ENCODE measurements at places on chromosomes 1 and 21.
A peak's percentile ranks its signal among the peaks of the same experiment; 100 is the strongest.

- no peak for DNase-seq
Measured at GRCh38 chr1:24894002-24894401, 36.1 kb downstream of the RUNX3 start.

- DNase-seq, result no peak
Measured at GRCh38 chr1:27961646-27962221, 2.0 kb downstream of the XKR8 start.

GRCh38 chr1:109104364-109105151 is 9.4 kb upstream of the ELAPOR1 start:
- no peak for DNase-seq

GRCh38 chr1:230204842-230205241 is 137.8 kb downstream of the GALNT2 start:
- no peak for DNase-seq

DNA sequence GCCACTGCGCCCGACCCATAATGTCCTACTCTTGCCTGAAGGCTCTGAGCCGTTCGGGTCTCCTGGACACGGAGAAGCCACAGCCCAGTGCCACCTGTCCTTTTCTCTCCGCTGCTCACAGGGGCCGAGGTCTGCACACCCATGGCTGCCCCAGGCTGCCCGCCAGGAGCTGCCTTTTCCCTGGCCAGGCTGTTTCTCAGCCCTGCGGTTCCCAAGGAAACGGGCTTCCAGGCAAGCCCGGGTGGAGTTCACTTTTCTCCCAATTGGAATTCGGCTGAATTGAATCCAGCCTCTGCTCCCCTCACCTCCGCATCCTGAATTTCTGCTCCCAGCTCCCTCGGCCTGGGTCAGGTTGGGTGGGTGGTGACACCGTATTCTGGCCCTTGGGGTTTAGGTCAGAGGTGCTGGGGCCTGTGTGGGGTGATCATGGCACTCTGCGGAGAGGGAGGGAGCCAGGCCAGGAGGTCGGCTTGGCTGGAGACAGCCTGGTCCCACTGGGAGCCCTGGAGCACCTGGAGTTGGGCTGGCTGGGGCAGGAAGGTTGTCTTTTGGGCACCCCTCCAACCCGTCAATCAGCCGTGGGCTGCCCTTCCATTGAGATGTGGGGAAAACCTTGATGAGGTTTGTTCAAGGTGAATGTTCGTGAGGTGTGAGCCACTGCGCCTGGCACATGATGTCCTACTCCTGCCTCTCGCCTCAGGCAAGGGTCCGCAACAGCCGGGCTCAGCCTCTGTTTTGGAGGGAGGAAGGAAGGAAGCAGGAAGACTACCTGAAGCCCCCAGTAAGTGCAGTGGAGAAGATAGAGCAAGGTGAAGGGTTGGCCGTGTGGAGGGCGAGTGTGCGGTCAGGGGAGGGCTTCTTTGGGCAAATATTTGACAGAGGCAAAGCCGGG is 25.1 kb downstream of the RRP1 start:
- no peak for DNase-seq

DNA sequence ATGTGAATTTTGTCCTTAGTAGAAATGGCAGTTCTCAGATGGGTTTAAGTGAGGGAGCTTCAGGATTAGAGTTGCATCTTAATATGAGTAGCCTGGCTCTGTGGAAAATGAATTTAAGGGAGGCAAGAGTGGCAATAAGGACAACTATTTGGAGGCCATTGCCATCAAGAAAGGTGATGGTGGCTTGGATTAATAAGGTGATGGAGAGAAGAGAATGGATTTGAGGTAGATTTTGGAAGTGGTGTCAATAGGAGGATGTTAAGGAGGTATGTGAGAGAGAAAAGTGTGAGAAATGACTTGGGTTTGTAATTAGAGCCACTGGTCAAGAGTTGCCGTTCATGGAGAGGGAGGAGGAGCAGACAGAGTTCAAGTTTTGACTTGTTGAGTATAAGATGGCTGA is 16.3 kb downstream of the CLIC4 start:
- DNase-seq, result no peak

DNA sequence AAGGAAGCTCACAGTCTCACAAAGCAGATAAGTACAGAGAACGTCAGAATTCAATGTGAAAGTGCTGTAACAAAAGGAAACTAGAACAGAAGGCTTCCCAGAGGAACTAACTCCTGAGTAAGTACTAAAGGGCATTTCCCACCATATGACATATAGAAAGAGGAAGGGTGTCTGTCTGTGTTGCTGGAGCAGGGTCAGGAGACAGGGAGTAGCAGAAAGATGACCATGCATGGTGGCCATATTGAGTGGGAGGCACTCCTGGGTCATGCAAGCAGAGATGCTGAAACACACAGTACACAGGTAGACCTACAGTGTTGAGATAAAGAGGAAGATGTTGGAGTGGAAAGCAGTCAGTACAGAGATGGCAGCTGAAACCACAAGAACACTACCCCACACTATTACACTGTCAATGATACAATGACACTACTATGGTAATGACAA is 47.3 kb downstream of the SLC25A24 start:
- no peak for DNase-seq

DNA sequence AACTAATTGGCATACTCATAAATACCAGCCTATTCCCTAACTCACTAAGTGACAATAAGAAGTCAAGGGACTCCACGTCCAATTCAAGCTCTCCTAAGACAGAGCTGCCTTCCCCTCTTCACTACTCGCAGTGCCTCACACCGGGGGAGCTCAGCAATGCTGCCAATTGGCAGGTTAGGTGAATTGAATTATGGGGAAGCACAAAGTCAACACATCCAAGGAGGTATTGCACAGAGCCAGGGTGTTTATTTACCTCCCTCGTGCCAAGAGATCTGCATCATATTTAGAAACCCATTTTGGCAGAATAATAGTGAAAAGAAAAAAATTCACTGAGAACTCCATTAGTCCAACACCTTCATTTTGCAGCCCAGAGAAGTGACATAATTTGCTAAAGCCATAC is 20.4 kb upstream of the TNR start:
- no peak for DNase-seq

DNA sequence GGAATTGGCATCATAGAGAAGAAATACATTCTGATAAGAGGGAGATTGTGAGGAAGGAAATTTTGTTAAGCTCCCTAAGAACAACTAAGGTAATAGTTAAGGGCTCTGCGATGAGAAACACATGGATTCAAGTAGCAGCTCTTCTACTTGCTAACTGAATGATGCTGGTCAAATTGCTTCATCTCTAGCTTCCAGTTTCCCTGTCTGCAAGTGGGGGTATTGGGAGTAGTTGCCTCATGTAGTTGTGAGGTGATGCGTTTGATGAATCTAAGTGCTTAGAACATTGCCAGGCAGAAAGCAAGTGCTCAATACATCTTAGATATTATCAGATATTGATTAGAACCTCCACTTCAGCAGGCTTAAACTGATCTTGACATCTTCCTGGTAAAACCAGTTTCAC is 84.8 kb downstream of the CD58 start:
- DNase-seq, result no peak

GRCh38 chr1:114756949-114757454 is 782 bp downstream of the CSDE1 start:
- DNase-seq, result no peak

DNA sequence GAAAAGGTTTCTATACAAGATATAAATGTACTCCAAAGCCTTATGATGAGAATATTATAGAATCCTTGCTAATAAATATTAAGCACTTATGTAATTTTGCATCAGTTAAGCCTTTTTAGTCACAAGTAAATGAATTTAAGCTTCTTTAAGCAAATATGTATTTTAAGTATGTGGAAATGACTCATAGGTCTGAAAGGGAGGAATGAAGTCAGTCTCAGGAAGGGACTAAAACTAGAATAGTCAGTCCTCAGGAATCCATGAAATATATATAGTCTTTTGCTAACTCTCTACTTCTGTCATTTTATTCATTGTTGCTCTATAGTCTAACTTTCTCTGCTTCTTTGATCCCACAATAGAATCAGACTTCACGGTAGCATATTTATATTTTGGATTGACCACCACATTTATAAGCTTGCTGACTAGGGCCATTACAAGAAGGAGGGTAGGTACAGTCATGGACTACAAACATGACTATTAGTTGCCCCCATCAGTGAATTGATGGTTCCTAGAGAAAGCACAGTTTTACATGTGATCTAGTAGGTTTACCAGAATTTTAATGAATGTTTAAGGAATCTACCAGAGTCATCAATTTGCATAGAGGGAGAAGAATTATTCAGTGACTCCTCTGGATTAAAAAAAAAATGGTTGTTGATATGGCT is 20.2 kb upstream of the RABGGTB start:
- no peak for DNase-seq

DNA sequence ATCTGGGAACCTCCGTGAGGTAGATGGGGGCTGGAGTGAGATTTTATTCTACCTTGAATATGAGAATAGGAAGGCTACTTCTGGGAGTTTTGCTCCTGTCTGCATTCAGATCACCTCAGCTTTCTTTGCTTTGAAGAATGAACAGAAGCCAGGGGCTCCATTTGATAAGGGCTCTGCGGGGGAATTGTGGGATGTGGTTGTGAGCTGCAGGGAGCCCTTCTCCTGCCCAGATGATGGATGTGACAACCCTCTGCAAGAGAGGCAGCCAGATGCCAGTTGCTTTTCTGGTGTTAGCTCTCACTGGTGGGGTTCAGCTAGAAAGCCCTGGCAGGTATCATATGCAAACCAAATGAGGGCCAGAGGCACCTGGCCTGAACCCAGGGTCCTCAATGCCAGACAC is 21.5 kb downstream of the IER5 start:
- DNase-seq, result no peak

DNA sequence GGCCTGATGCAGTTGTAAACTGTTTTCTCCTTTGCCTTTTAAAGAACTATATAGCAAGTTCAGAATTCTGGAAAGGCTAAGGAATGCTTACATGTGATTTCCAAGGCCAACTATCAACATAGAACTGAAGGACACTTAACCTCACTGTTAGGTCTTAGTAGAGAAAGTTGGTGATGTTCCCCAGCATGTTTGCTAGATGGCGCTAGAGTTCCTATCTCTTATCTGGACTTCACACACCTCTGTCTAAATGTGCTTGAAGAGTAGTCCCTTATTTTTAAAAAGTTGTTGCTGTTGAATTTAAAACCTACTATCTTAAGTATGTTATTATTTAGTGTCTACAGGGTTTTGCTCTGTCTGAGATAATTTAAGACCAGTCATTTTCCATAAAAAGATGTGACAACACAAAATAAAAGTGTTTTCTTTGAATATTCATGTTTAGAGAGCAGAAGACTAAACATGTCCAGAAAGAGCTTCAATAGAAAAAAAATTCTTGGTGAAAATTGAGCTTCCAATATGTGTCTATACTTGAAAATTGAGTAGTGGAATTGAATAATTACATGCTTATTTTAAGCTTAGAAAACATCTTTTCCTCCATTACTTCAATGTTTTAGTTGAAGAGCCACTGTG is 237.3 kb downstream of the S1PR1 start:
- DNase-seq, result peak; percentile 14

DNA sequence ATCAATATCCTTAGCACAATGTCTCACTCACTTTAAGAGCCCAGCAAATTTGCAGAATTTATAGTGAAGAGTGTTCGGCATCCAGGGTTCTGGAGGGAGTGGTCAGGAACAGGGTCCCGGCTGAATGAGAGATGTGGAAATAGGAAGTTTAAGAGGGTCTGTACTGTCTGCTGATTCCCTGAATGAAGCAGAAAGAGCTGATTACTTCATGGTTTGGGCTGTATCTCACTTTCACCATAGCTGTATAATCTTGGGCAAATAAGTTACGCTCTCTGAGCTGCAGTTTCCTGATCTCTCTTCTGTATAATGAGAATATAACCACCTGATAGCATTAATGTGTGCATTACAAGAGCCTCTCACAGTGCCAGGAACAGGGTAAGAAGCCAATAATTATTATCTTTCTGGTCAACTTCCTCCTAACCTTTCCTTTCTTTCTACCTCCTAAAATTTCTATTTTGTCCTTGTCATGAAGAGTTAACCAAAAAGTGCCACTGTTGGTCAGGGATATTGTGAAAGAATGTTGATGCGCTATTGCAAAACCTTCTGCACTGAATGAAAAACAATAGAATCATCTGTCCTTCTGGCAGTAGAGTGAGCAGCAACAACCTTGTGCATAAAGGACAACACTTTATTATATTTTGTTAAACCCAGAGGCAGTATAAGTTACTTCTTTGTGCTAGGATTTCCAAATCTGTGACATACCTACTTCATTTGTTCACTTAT is 14.7 kb upstream of the PTGFR start:
- DNase-seq, result no peak

DNA sequence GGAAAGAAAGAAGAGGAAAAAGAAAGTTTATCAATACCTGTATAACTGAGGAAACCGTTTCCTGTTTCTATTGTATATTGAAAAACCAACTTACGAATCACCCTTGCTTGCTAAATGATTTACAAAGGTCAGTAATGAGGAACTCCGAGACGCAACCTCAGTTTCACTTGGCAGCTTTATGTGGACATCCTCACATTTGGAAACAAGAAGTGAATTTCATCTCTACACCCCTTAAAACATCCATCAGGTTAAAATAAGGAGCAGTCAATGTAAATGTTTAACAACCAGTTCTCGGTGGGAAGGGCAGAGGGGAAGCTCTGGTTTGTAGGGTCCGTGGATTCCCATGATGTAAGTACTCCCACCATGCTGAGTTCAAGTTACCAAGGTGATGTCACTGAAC is 481.7 kb upstream of the RUNX1 start:
- DNase-seq, result no peak

DNA sequence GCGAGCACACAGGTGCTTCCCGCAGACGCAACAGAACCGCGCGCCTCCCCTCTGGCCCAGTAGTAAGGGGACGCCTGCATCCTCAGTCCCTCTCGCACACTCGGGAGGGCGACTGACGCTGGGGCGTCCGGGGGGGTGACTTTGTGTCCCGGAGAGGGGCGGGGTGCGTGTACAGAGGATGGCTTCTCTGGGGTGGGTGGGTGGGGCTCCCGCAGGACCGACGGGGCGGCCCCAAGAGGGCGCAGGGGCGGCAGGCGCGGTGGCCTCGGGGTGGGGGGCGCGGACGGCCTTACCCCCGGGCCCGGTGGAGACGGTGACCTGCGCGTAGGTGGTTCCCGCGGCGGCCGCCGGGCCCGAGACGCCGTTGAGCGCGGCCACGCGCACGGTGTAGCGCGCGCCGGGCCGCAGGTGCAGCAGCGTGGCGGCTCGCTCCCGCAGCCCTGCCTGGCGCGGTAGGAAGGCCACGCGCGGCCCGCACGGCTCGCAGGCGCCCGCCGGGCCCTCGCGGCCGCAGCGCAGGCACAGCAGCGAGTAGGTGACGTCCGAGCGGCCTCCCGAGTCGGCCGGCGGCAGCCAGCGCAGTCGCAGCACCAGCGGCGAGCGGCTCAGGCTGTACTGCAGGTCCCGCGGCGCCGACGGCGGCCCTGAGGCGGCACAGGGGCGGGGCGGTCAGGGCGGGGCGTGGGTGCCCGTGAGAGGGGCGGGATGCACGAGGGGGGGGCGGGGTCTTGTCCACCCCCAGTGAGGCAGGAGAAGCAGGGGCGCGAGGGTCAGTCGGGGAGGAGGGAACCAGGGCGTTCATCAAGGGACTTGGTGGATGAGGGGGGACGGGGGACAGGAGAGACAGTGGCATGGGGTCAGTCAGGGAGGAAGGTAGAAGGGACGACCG is 12.1 kb downstream of the EPHA10 start:
- no peak for DNase-seq

Data from NCI-H460 (cell line).